Choroid plexus epithelial cell (primary cell): ENCODE measurements at places on chromosomes 13 and 19.

- DNase-seq: peak; percentile 98
Measured at GRCh38 chr19:58554494-58555368, at the start of gene CHMP2A. TSS of gene CHMP2A (minus strand) at chr19:58555105. CDS start at chr19:58554212, 893 bp downstream.

- DNase-seq: peak; percentile 94
Measured at GRCh38 chr13:96650301-96650886, 343.9 kb downstream of the OXGR1 start.

DNA sequence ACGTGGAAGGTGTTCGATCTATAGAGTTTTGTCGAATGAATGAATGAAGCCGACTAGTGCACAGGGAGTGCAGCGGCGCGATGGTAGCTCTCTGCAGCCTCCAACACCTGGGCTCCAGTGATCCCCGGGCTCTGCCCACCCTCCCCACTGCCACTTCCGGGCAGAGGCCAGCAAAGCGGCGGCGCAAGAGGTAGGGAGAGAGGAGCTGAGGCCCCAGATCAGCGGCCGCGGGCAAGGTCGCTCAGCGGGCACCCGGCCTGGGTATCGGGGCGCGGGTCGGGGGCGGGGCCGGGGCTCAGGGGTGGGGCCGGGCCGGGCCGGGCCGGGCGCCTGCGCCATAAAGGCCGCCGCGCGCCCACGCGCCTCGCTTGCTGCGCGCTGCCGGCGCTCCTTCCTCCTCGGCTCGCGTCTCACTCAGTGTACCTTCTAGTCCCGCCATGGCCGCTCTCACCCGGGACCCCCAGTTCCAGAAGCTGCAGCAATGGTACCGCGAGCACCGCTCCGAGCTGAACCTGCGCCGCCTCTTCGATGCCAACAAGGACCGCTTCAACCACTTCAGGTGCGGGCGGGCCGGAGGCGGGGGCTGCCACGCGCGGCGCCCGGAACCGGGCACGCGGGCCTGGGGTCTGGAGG lies at the start of gene GPI:
Gene GPI (plus strand): TSS at position 367 of the 633 bp plus-strand sequence. CDS start 71 bp downstream, at position 438.
- peak; percentile 45 for DNase-seq

- no peak for DNase-seq
Measured at GRCh38 chr13:37065890-37066526, 6.5 kb upstream of the SUPT20H start.

- peak; percentile 82 for DNase-seq
Measured at GRCh38 chr13:50082426-50083281, 67.4 kb downstream of the KCNRG start.

GRCh38 chr19:57190301-57190700 lies 999 bp upstream of the ZNF264 start:
- no peak for DNase-seq

DNA sequence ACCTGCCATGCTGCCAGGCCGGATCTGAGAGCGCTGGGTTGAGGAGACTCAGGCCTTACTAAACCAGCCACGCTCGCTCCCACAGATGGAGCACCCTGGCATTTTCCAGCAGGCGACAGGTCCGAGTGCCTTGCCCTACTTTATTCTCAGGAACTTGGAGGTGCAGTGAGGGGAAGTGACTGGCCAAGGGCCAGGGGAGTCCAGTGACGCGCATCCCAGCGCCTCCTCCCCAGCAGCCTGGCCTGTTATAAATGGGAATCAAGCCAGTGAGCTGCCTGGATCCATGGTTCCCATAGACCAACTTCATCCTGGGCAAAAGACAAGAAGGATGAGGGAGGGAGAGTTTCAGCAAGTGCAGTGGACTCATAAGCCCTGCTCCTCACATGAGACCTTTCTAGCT lies 35.5 kb downstream of the TMED1 start:
- no peak for DNase-seq

- peak; percentile 17 for DNase-seq
Measured at GRCh38 chr13:64529874-64530485, 2700.2 kb downstream of the PCDH9 start.

GRCh38 chr19:35269438-35270117 lies 816 bp downstream of the USF2 start:
- peak; percentile 84 for DNase-seq
